Activated CD4-positive, alpha-beta T cell treated with anti-CD3 and anti-CD28 coated beads, Interleukin-2, amount 50 U/mL, for 1 hour (primary cell): ENCODE measurements at places on chromosomes 1 and 21.

DNA sequence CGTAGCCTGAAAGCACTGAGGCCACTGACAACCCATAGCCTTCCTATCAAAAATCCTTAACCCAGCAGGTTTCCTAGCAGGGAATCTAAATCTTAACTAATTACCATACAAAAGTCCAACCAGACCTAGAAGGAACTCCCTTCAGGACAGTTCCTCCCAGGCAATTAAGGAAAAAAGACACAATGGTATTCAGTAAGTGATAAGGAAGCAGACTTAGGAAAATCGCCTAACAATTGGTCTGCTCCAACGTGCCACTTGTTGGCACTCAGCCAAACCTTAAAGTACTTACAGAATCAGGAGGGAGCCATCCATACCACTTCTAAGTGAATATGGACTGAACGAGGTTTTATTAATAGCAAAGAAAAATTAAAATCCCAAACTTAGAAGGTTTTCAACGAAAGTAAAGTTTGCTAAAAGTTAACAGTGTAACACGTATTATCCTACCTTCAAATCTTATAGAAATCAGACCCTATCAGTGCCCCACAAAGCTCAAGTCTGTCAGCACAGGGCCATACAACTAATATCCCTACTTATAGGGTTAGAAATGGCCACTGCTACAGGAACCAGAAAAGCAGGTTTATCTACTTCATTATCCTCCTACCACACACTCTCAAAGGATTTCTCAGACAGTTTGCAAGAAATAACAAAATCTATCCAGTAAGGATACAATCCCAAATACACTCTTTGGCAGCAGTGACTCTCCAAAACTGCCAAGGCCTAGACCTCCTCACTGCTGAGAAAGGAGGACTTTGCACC lies 29.0 kb downstream of the SPATA6 start:
- DNase-seq, result no peak

DNA sequence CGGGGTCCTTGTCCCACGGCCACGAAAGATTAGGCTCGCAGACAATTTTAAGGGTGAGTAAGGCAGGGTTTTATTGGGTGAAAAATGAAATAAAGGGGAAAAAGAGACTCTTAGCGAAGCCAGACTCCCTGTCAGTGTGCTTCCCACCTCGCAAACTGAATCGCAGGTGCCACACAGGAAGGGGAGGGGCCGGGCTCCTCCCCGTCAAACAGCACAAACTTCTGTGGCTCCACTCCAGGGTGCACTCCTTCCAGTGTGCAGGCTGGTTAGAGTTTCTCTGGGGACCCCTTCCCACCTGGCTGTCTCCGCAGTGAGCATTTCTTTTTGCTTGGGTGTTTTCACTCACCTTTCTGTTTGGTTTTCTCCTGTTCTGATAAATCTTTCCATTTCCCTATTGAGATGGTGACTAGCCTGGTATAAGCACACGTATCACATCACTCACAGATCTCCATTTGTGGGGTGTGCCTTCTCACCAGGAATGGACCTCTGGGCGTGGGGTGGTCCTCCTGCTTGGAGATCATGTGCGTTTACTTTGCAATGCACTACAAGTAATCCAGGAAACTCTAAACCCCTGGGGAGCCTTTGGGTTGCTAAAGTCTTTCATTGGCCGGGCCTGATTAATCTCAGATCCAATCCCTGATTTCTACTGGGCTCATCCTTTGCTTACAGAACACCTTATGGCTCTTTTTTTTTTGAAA lies 37.6 kb upstream of the GALNT2 start:
- no peak for DNase-seq

- no peak for DNase-seq
These were observed 37.5 kb downstream of the LRRC3 start for GRCh38 chr21:44492567-44493385.

DNA sequence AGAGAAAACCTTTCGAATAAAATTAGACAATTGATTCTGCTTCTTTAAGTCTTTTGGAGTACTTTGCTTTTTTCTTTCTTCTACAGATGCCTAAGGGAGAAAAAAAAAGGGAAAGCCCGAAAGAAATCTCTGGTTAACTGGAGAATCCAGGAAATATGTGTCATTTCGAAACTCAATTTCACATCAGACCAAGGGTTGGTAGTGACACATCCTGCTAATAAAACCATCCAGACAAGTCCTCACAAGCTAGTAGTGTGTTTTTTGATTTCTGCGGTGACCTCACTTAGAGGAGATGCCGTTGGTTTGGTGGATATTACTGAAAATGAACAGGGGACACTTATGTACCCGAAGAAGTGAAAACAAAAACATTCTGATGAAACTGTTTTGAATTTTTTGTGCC lies 726.5 kb upstream of the ADAMTS5 start:
- no peak for DNase-seq

- DNase-seq, result no peak
These were observed 67.5 kb downstream of the IVNS1ABP start for GRCh38 chr1:185249563-185249962.

DNA sequence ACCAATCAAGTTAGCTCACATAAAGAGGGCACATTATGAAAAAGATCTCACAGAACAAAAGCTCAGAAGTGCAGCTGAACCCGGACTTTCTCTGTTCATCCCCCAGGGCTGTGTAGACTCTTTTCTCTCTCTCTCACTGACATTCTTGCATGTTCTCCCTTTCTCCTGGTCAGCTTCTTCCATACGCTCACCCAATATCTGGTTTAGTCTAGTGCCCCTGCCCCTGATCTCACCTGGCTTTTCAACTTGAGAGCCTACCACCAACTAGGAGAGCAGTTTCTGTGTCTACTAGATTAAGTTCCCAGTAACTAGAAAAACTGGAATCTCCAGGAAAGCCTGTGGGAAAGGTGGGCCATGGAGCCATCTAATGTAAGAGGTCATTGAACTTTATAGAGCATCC lies 126.9 kb upstream of the GRIK3 start:
- DNase-seq, result no peak

- peak; percentile 12 for DNase-seq
These were observed 29.1 kb upstream of the IGSF5 start for GRCh38 chr21:39715804-39716397.

GRCh38 chr1:11982010-11982392 lies 1.8 kb downstream of the MFN2 start:
- no peak for DNase-seq

DNA sequence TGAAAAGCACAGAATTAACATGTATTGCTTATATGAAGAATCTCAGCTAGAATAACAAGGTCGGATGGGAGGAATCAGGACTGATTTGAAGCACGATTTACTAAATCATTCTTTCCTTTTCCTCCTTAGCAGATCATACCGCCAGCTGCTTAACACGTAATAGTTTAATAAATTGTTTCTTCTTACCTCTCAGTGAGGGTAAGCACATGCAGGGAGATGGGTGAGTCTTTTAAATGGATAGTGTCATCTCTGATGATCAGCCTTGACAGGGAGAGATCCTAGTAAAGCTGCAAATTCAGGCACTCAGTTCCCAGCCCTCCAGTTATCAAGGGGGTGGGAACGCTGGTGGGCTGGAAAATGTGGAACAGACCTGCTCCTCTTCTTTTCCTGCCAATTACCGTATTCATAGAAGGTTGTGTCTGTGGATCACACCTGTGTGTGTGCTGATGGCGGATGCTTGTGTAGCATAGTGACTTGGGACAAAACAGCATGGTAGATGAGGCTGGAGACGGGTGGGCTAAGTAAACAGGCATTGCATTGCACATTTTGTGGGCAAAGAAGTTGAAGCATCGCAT lies 30.7 kb downstream of the NTPCR start:
- DNase-seq, result no peak

DNA sequence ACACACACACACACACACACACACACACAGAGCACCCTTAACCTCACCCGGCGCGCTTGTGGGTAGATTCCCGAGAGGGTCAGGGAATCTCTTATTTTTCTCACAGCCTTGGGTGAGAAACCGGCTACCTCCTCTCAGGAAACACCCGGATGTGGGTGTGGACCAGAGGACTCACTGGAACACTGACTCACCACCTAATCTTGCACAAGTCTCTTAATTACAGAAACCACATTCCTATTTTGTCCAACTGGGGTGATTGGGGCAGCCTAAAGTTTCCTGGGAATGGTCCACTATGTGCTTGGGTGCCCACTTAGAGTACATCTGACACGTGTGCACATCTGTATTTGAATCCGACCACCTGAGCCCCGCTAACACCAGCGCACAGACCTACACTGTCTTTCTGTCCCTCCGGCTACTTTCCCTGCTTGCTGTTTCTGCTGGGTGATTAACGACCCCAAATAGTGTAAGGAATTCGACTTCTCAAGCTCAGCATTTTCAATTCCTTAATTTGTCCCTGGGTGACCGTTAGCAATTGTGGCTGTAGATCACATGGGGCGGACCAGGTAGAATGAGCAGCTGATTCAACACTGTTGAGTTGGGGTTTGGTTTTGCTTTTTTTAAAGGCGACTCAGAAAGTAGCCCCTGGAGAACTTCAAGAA lies 14.0 kb upstream of the TBX15 start:
- no peak for DNase-seq

DNA sequence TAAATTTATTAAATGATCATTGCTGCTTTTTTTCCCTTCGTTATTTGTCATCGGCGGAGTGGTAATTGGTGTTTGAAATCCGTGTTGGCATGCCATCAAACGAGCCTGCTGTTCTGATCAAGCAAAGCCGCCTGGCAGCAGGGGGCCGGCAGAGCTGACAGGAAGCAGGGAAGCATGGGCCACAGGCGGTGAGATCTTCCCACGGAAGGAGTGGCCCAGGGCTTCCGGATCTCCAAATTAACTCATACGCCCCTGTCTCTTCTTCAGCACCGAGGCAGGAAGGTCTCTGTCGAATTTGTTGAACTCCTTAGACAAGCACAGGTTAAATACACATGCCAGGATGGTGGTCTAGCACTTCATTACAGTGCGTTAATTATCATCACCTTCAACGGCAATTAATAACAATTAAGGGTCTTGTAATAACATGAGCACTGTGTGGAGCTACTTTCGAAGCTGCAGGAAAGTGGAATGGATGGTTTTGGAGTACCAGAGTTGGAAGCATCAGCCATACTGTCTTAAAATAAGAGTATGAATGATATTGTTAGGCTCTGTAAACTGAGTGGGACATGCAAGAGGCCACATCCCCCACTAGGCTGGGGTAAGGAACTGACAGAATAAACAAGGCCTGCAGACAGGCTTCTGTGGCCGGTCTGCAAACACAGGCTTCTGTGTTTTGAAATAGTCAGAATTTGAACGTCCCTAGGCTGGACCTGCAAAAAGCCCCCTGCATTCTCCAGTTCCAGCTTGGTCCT lies 199.4 kb upstream of the DAB1 start:
- DNase-seq, result no peak

DNA sequence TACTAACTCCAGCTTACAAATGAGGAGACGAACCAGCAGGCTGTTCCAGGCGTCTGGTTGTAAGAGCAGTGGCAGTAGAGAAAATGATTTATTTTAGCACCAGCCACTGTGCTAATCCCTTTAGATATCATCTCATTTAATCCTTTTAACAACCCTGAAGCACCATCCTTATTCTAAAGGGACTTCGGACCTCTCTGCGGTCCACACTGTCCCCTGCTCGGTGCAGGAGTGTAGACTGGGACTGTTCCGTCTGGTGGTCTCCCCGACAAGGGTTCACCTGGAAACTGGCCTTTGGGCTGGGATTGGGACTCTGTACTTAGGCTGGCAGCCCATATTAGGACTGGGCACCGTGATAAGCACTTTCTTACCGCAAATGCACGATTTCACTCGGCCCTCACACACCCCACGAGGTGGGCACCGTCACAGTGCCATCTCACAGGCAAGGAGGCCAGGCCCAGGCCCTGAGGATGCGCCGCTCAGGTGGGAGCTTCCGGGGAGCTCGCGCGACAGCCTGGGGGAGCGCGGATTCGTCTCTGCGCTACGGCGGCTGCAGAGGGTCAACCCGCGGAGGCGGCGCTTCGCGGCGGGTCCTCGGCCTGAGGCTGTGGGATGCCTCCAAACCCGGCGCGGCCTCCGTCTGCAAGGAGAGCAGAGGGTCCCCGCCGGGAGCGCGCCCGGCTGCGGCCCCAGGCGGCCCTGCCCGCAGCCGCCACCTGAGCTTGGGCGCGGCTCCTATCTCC lies 45.2 kb downstream of the ATP1A1 start:
- DNase-seq, result peak; percentile 85

GRCh38 chr1:113517983-113518382 lies 127.7 kb downstream of the MAGI3 start:
- DNase-seq, result no peak

DNA sequence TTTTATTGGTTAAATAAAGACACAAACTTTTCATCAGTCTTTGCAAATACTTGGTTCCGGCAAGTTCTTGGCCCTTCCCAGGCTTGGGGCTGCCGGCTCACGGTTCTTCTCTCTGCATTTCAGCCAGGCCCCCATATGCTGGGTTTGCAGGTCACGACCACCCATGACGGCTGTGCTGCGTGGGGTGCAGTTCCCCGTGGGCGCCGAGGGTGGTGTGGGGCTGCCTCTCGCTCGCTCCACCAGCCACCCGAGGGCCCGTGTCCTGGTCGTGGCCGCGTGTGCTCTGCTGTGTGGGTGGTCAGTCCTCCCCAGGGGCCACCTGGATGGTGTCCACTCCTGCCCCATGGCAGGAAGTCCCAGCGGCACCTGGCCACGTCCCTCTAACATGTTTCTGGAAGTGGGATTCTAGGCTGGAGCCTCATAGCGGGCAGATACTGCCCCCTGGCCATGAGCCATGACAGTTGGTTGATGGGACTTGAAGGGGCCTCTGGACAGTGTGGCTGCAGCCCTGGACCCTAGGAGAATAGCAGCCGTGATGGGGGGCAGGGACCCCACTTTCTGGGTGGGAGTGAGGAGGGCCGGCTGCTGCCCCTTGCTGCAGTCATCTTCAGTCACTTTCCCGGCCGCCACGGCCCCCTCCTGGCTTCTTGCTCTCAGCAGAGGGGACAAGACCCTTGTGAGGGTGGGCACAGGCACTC lies 46.3 kb downstream of the SKI start:
- DNase-seq, result no peak

DNA sequence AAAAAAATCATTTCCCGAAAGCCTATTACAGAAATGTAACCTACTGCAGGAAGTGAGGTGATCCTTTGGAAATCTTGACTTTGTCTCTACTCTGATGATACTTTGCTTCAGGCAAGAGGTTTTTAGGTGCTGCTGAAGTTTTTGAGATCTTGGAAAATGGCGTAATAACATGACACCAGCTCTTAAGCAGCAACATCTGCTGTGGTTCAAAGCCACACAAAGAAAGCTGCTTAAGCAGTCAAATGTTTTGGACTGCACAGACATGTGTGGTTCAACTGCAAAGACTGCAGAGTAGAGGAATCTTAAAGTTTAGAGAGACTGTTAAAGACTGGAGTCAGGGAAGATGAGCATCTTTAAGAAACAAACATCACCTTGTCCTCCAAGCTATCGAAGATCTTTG lies 139.0 kb downstream of the RASAL2 start:
- no peak for DNase-seq

GRCh38 chr1:97047421-97047793 lies 325.8 kb downstream of the PTBP2 start:
- no peak for DNase-seq

GRCh38 chr1:82466891-82467290 lies 666.2 kb downstream of the ADGRL2 start:
- DNase-seq, result no peak

- no peak for DNase-seq
These were observed 52.5 kb downstream of the RWDD3 start for GRCh38 chr1:95286479-95286878.
